ENCODE measurements at places on chromosomes 12 and 14.

- no peaks in the 10 kb centered on the region for H3K27me3 ChIP-seq
- H3K27ac ChIP-seq, result peak overlapping the region; percentile 81
- H3K4me1 ChIP-seq, result peaks cover 62% of the 10 kb centered on the region
- ATAC-seq, result peak; percentile 89
- no peak overlapping the region for H3K4me3 ChIP-seq
Measured at GRCh38 chr12:104177663-104178501, 37.7 kb upstream of the TXNRD1 start.

DNA sequence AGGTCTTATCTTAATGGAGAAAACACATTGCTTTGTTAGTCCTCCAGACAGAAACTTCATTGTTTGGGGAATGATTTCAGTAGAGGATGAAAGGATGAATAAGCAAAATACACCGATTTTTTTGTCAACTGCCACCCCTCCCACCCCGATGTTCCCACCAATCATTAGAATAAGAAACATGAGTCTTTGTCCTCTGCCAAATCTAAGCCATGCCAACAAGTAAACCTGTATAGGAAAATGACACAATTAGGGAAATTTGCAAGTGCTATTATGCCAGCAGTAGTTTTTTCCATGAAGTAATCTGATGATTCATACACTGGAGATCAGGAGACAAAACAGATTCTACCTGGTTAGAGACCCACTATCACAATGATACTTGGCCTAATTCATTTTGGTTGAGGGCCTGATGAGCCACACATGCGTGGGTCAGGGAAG, 35.9 kb downstream of the FLRT2 start:
- H3K4me3 ChIP-seq, result no peak overlapping the region
- peak overlapping the region; percentile 1 for H3K27ac ChIP-seq
- H3K36me3 ChIP-seq, result no peaks in the 10 kb centered on the region

GRCh38 chr14:100526632-100527031, 60.6 kb downstream of the BEGAIN start:
- H3K27ac ChIP-seq, result no peak overlapping the region
- ATAC-seq, result no peak
- no peak overlapping the region for H3K4me3 ChIP-seq
- no peaks in the 10 kb centered on the region for H3K27me3 ChIP-seq

DNA sequence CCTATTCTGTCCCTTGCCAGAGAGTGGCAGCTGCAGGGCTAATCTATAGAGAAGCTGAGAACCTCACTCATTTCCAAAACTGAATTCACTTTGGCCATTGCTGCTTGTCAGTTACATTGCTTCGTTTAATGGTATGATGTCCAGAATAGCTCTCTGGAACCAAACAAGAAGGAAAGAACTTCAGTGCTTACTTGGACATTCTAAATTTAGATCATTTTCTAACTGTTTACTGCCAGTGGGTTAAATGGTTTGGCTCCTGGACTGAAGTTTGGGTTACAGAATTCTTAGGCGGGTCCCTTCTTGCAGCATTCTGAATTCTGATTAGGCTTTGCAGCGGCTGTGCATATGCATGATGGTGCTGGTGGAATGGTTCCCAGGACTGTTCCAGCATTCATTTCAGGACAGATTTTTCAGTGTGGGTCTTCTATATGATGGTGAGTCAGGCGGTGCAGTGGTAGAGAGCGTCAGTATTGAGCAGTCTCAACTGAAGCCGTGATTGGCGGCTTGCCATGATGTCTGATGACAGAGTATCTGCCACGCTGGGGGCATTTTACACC, 148.7 kb downstream of the DYRK2 start:
- no peaks in the 10 kb centered on the region for H3K36me3 ChIP-seq
- peak; percentile 72 for ATAC-seq
- H3K27me3 ChIP-seq, result no peaks in the 10 kb centered on the region
- no peak overlapping the region for H3K4me3 ChIP-seq
- peaks cover 6% of the 10 kb centered on the region for H3K4me1 ChIP-seq

DNA sequence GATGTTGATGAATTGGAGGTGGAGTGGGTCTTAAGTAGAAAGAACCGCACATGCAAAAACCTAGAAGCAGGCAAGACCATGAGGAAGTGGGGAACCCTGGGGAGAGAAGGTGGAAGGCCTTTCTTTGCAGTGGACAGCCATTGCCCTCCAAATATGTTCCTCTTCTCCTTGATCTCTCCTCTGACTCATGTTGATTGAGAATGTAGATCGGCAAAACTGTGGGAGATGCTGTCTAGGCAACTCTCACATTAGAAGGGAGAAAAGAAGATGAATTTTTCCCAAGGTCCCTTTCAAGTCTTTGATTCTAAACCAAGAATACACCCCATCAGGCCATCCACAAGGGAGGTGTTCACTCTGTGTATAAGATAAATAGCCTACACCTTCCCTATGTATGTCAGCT, 257.5 kb downstream of the MSRB3 start:
- no peaks in the 10 kb centered on the region for H3K36me3 ChIP-seq
- no peak for ATAC-seq

DNA sequence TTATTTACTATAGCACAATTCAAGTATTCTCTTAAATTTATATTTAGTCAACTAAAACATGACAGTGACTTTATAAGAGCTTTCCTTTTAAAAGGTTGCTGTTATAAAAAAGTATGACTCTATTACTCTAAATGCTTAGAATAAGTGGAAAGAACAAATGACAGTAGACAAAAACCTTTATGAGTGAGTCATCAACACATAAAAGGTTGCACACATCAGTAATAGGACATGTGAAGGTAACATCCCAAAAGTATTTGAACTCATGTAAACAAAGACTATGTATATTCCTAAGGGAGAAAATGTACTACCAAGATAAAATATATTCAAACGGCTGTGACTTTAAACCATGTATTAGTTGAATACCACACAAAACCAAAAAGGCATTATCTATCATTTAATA, 98.8 kb downstream of the PAWR start:
- H3K4me3 ChIP-seq, result no peak overlapping the region
- no peaks in the 10 kb centered on the region for H3K4me1 ChIP-seq
- no peak overlapping the region for H3K27ac ChIP-seq
- H3K27me3 ChIP-seq, result no peaks in the 10 kb centered on the region
- no peak for ATAC-seq
- H3K36me3 ChIP-seq, result no peaks in the 10 kb centered on the region

- no peaks in the 10 kb centered on the region for H3K36me3 ChIP-seq
- ATAC-seq, result peak; percentile 67
- H3K27ac ChIP-seq, result peak overlapping the region; percentile 3
- no peaks in the 10 kb centered on the region for H3K27me3 ChIP-seq
- H3K4me3 ChIP-seq, result no peak overlapping the region
- peaks cover 11% of the 10 kb centered on the region for H3K4me1 ChIP-seq
Measured at GRCh38 chr14:89221109-89221810, 195.8 kb downstream of the FOXN3 start.

Measured in gastroesophageal sphincter (tissue), 4 donors.